Activated CD8-positive, alpha-beta memory T cell treated with anti-CD3 and anti-CD28 coated beads for 36 hours (primary cell): ENCODE measurements at places on chromosomes 5 and 9. TPM values are rescaled to one million over a fixed set of nuclear protein-coding genes. Genes with fewer than 3 reads are reported as not detected.

LCN9 gene
- not detected for total RNA-seq

FAM153A gene
- total RNA-seq = 7.8 TPM

CHSY3 gene
- 0.06 TPM for total RNA-seq

IRX4 gene
- not detected for total RNA-seq
